ENCODE measurements at places on chromosomes 13 and 19.

- no peak for DNase-seq
These were observed 32.2 kb downstream of the RFX2 start for GRCh38 chr19:6078068-6078467.

GRCh38 chr13:111577956-111578605 lies 257.6 kb downstream of the TEX29 start:
- no peak for DNase-seq

GRCh38 chr19:2691951-2692350 lies 10.5 kb downstream of the GNG7 start:
- DNase-seq, result no peak

GRCh38 chr19:4277191-4277696 lies 1.8 kb upstream of the SHD start:
- DNase-seq, result no peak

DNA sequence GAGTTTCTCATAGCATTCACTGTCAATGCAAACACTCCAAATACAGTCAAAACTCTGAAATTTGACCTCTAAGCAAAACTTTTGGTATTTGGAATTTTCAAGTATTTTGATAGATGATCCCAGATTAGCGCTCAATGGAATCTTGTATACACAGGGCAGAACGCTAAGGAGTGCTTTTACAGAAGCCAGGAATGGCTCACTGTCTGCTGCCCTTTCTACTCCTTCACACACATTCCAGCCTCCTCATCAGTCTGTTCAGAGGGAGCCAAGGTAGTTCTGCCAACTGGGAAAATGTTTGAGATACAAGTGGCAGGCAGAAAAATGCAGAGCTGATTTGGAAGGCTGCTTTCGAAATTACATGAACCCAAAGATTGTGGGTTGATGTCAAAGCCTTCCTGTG lies 4.4 kb upstream of the STARD13 start:
- no peak for DNase-seq

GRCh38 chr13:96824140-96824539 lies 170.1 kb downstream of the OXGR1 start:
- no peak for DNase-seq

DNA sequence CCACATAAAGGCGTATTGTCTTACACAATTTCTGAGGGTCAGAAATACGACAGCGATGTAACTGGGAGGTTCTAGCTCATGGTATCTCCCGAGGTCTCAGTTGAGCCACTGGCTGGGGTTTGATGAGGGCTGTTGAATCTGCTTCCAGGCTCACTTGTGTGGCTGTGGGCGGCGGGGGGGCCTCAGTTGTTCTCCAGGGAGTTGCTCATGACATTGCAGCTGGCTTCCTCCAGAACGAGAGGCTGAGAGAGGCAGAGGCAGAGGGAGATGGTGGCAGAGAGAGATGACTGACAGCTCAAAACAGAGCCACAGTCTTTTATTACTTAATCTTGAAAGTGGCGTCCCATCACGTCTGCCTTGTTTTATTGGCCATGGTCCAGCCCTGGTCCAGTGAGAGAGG lies 6.2 kb upstream of the NLRP5 start:
- no peak for DNase-seq

GRCh38 chr19:13959962-13960862 lies 7.9 kb downstream of the DCAF15 start:
- no peak for DNase-seq

- DNase-seq, result no peak
These were observed 6.2 kb downstream of the ARRDC2 start for GRCh38 chr19:18014197-18014596.

GRCh38 chr13:91302111-91302510 lies 45.4 kb upstream of the MIR17HG start:
- DNase-seq, result no peak

DNA sequence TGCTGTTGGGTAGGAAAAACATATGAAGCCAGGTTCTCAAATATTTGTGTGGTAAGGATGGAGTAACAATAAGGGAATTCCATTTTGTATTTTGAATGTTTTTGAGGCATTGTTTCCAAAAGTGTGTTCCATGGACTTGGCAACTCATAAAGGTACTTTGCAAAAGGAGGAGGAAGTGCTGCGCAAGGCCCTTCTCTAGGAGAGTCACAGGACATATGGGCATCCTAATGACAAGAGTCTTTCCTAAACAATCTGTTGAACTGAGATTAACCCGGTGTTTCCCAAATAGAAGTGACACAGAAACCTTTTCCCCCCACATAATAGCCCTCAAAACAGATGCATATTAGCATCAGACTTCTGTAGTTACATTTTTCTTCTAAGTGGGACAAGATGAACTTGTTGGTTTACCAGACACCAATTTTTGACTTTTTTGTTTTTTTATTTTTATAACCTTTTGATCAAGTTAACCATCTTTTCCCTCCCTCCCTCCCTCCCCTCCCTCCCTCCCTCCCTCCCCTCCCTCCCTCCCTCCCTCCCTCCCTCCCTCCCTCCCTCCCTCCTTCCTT lies 209.3 kb downstream of the PCCA start:
- DNase-seq, result no peak

DNA sequence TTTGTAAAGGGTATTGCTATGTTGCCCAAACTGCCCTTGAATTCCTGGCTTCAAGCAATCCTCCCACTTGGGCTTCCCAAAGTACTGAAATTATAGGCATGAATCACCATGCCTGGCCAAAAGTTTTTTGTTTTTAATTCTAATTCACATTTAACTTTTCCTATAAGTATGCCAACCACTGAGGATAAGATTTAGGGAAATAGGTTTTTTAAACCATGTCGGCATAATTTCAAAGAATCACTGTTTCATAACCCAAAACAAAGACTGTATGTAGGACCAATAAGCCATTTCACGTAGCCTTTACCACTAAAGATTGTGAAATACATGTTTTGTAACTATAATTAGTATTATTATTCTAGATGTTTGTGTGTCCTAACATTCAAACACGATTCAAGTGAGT lies 8.2 kb downstream of the ZDHHC20 start:
- no peak for DNase-seq

- DNase-seq, result no peak
These were observed 5.2 kb upstream of the MLNR start for GRCh38 chr13:49214917-49215376.

- DNase-seq, result no peak
These were observed 120.6 kb downstream of the IRS2 start for GRCh38 chr13:109665781-109666249.

GRCh38 chr19:7216373-7216902 lies 77.8 kb downstream of the INSR start:
- no peak for DNase-seq

DNA sequence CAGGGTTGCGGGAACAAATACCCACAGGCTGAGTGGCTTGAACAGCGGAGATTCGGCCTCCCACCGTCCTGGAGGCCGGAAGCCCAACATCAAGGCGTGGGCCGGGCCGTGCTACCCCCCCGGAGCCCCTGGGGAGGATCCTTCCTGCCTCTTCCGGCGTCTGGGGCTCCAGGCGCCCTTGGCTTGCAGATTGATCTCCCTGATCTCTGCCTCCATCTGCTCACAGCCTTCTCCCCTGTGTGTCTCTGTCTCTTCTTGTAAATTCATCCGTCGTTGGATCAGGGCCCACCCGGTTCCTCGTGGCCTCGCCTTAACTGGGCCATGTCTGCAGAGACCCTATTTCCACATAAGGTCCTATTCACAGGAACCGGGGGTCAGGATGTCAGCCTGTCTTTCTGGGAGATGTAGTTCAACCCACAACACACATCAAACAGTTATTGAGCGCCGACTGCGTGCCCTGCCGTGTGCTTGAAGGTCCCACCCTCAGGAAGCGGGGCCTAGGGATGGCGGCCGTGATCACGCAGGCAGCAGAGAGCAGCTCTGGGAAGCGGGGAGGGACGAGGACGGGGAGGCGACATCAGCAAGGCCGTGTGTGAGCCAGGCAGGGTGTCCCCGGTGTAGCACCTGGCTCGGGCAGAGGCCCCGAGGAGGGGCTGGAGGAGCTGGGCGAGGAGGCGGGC lies 21.3 kb downstream of the HCN2 start:
- DNase-seq, result no peak

GRCh38 chr13:20431080-20431479 lies 94.6 kb downstream of the CRYL1 start:
- DNase-seq, result no peak

DNA sequence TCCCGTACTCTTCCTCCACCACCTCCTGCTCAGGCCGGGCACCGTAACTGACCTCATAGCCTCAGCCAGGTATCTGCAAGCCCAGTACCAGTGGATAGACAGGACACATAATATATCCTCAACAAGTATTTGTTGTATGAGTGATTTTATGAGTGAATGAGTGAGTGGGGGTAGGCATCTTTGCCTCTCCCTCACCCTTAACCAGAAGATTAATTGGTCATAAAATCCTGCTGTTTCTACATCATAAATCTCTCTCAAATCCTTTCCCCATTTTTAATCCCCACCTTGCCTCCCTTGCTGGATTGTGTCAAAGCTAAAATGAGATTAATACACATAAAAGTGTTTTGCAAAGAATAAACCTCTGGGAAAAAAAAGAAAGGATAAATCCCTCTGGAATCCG lies 44.4 kb upstream of the HMGB1 start:
- no peak for DNase-seq

GRCh38 chr13:43389573-43389972 lies 366.2 kb downstream of the DNAJC15 start:
- no peak for DNase-seq

DNA sequence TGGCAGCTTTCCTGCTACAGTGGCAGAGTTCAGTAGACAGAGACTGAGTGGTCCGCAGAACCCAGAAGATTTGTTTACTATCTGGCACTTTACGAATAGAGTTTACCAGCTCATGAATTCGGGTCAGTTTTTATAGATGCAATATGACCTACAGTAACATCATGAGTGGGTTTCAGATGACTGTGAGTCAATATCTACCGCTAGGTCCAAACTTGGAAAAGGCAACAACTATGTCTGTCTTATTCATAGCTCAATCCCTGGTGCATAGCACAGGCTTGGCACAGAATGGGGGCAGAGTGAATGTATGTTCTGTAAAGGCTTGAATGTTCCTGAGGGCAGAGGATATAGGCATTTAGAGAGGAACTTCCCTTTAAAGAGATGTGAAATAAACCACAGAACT lies 65.2 kb downstream of the RAP2A start:
- DNase-seq, result no peak

DNA sequence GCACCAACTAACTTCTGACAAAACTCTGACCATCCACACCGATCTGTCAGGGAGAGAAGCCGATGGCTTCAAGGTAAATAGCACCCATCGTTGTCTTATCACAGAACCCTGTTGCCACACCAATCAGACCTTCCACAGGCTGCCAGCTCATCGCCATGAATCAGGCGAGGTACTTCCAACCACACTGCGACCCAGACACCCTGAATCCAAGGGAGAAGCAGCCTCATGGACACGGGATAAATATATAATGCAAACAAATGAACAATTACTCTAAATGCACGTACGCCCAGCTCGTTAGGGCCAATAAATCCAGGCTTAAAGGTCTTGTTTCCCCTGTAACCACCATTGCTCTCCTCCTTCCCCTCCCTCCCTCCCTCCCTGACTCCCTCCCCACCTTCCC lies 20.8 kb downstream of the RANBP3 start:
- DNase-seq, result no peak

DNA sequence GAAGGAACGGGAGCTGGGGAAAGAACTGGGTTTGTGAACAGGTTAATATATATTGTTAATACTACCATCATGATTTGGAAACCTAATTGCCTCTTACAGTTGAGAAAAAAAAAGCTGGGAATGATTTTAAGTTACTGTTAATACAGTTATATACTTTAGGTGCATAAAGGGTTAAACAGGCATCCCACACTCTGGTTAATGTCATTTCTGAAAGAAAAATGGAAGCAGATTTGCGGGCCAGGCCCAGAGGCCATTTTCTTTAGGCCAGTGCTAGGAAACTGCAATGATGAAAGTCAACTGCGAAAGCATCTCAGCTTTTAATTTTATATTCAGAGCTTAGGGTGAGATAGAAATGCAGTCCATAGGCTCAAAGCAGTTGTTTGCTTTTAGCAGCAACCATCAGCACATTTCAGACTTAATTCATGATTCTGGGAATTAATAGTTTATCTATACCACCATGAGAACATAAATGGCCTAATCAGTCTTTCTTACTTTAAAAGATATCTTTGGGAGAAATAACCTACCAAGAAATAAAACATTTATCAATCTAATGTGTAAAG lies 592.8 kb downstream of the GPC6 start:
- DNase-seq, result no peak

DNA sequence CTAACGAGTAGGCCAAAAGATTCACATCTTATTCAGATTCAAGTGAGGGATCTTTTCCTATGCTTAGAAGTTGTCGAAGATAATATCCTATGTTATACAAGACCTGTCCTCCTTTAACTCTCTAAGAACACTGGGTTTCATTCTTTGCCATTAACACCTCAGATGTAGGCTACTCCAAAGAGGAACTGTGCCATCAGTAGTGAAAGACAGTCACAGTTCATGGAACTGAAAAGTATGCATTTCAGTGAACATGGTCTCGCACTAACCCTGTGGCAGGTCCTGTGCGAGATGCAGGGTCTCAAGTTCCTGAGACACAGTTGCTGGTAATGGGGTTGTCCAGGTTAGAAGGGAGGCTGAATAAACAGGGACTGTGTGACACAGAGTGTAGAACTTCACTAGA lies 4.1 kb downstream of the LGALS16 start:
- DNase-seq, result no peak

DNA sequence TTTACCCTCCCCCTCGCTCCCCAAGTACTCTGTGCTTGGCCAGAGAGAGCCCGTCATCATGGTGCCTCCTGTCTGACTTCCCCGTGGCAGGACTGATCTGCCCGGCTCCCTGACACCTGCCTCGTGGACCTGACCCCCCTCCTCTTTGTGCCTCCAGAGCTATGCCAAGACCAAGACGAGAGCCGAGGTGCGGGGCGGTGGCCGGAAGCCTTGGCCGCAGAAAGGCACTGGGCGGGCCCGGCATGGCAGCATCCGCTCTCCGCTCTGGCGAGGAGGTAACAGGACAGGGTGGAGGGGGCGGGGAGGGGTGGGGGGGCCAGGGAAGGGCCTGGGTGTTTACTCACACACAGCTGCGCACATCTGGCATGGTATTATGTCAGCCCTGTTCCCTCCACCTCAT lies 4.5 kb downstream of the MRPL4 start:
- DNase-seq, result no peak

GRCh38 chr13:44908712-44909111 lies 80.6 kb downstream of the NUFIP1 start:
- no peak for DNase-seq

DNA sequence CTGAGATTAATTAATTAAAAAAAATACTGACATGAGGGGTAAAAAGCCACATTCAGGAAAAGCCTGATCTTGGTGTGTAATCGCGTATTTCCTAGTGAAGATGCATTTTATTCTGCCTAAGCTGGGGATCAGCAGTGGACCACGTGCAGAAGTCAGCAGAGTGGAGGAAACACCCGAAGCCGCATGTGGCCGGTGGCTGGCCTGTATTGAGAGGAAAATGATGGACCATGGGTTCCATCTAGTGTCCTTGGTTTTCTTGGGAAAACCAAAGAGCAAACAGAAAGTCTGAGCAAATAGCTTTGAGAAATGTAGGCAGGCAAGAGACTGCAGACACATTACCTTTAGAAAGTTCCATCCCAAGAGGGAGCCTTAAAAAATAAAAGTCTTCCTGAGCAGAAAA lies 23.7 kb upstream of the SHISA2 start:
- no peak for DNase-seq

DNA sequence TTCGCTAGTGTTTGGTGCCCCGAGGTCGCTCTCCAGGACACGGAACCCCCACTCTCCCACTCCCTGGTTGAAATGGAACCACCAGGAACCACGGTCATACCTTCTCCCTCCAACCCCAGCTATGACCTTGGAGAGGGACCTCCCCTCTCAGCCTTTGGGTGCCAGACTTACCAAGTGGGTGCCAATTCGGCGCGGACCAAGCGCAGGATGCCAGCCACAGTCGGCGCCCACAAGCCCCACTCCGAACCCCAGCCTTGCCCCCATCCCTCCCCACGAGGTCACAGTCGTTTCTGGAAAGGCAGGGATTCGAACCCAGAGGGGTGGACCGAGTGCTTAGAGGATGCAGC lies 910 bp downstream of the PDE4C start:
- DNase-seq, result no peak
